ENCODE measurements at places on chromosomes 3 and 15.

DNA sequence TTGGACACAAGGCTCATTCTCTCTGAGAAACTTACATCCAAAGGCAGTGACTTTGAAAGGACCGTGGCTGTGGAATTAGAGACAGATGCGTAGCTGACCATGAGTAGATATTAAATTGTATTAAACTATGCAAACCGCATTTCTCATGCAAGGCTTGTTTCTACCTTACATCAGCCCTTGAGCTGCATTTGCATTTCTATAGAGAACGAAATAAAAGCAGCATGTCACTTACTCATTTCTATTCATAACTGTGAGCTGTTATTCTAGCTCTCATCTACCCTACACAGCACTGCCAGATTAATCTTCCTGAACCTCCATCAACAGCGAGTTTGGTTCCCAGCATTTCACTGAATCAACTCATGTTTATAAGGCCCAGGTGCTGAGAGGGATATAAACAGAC is 72.3 kb downstream of the THSD4 start:
- DNase-seq, result no peak

- DNase-seq, result no peak
These were observed 427.9 kb upstream of the BCHE start for GRCh38 chr3:166265153-166265552.

- DNase-seq, result no peak
These were observed 3.6 kb upstream of the TNK2 start for GRCh38 chr3:195911946-195912270.

DNA sequence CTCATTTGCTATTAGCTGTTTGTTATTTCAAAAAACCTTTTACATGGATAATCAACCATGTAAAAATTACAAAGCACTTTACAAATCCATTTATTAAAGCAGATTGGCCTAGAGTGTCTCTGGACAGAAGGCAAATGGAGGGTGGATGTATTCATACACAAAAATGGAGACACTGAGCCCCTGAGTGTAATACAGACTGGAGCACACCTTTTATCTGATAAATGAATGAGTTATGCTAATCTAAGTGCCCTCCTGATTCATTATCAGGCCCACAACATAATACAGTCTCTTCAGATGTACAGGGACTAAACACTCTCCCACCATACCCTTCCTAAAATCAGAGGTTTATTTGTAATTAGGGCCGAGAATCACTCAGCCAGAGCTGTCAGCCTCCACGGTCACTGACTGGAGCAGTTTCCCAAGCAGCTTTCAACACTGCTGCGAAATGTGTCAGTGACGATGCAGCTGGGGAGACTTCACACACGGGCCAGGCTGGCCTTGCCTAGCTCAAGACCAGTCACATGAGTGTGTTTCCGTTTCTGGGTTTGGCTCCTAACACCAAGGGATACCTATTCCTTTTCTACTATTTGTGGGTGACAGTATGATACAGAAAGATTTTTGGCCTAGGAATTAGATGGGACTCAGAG is 271.8 kb downstream of the ZIC1 start:
- no peak for DNase-seq

DNA sequence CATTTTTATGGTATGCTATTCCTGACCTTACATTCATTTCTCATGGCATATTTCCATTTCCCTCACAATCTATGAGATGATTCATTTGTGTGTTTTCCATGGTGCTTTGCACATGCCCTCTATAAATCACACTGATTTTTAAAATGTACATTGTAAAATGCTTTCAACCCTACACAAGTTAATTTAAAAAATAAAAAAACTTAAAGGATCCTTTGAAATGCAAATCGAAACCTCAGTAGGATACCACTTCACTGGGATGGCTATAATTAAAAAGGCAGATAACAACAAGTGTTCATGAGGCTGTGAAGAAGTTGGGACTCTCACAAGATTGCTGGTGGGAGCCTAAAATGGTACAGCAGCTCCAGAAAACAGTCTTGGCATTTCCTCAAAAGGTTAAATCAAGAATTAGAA is 83.5 kb downstream of the FMN1 start:
- DNase-seq, result no peak

GRCh38 chr15:39605146-39605545 is 24.3 kb downstream of the THBS1 start:
- DNase-seq, result no peak
